ENCODE measurements at places on chromosomes 12 and 14.

GRCh38 chr12:1837541-1838204 lies 17.3 kb downstream of the LRTM2 start:
- no peak for DNase-seq

GRCh38 chr14:68513137-68513536 lies 279.7 kb downstream of the ZFP36L1 start:
- no peak for DNase-seq

DNA sequence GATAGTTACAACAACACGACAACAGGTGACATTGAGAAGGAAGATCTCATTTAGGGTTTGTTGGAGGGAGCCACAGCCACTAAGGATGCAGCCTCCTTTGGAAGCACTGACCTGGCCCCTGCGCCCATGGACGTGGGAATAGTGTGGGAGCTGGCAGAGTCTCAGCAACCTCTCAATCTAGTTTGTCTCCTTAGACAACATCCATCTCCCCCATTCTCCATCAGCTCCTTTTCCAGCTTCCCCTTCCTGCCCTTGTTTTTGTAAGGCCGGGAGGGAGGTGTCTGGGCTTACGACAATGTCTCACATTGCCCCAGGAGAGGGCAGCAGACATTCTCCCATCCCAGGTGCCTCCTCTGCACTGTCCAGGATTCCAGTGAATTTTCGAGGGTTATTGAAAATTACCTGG lies 170.2 kb upstream of the PZP start:
- no peak for DNase-seq

- DNase-seq, result no peak
Observed at GRCh38 chr12:49295082-49295936, at the start of gene PRPH. Gene PRPH (plus strand): TSS chr12:49295147. CDS start chr12:49295201, 54 bp downstream.

GRCh38 chr12:59036347-59036746 lies 116.0 kb upstream of the LRIG3 start:
- DNase-seq, result no peak

- DNase-seq, result no peak
Observed at GRCh38 chr12:29547864-29548263, 50.4 kb upstream of the OVCH1 start.

- no peak for DNase-seq
Observed at GRCh38 chr14:75315144-75315543, 36.5 kb downstream of the FOS start.

- no peak for DNase-seq
Observed at GRCh38 chr12:25248732-25249131, 2.0 kb downstream of the KRAS start.

- DNase-seq, result no peak
Observed at GRCh38 chr12:61896436-61896835, 363.8 kb upstream of the USP15 start.

- no peak for DNase-seq
Observed at GRCh38 chr12:126385785-126386184, 1320.5 kb downstream of the AACS start.

DNA sequence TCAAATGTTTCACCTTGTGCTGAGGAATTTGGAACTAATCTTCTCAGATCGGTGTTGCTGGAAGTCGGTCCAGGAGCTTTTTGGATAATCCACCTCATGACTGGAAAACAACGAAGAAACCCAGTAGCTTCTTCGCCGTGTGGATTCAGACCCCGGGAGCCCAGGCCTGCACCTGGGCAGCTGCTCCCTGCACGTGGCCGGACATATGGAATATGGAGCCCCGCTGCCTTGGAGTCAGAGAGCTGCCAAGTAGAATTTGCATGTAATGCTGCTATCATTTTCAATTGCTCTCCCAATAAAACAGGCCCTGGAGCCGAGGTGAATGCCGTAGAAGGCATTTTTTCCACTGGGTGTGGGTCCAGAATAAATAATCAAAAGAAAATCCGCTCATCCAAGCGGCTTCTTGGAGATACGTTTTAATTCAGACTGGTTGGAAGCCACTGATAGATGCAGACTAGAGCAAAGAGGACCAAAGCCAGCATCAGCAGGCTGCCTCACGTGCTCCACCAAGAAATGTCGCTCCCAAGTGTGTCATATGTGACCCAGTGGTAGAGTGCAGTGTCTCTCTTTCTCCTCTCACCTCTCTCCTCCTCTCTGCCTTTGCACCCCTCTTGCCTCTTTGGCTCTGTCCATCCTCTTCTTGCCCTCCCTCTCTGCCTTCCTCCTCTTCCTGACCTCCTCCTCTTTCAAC lies 115.3 kb downstream of the ZNF664 start:
- no peak for DNase-seq

GRCh38 chr12:106126441-106127337 lies 12.1 kb downstream of the NUAK1 start:
- no peak for DNase-seq

DNA sequence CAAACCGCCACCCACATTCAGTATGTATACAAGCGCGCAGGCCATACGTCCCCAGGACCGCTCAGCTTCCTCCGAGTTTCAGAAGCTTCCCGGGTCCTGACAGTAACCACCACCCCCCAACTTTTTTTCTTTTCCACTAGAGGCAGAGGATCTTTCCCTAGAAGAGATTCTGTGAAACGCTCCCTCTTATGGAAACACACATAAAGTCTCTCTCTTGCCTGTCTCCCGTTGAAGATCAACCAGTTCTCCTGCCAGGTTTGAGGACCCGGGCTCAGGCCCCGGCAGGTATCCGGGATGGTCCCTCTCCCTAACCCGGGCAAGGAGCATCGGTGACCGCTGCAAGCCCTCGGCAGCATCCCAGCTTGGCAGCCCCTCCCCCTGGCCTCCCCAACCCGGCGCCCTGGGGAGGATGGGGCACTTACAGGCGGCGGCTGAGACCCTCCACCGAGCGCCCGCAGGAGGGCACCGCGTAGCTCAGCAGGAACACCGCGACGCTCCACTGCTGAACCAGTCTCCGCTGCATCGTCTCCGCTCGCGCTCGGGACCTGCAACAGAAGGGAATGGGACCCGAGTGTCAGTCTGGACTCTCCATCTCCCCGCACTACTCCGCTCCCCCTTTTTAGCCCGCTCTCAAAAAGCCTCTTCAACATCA lies 3.4 kb downstream of the PTHLH start:
- DNase-seq, result no peak

DNA sequence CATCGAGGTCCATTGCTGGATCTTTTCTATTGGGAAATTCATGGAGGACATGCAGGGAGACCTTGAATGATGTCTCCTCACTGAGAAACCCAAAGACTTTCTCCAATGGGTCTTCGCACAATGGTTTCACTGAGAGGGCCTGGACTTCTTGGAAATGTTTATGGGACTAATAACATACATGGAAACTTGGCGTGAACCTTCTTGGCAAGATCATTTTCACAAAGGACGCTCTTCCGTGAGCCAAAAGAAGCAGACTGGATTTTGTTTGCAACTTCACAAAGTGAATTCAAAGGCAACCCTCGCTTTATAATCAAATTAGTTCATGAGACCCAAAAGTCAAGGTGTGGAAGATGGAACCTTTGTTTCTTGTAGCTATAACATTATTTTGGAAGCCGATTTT lies 154.4 kb downstream of the TMEM132C start:
- no peak for DNase-seq

DNA sequence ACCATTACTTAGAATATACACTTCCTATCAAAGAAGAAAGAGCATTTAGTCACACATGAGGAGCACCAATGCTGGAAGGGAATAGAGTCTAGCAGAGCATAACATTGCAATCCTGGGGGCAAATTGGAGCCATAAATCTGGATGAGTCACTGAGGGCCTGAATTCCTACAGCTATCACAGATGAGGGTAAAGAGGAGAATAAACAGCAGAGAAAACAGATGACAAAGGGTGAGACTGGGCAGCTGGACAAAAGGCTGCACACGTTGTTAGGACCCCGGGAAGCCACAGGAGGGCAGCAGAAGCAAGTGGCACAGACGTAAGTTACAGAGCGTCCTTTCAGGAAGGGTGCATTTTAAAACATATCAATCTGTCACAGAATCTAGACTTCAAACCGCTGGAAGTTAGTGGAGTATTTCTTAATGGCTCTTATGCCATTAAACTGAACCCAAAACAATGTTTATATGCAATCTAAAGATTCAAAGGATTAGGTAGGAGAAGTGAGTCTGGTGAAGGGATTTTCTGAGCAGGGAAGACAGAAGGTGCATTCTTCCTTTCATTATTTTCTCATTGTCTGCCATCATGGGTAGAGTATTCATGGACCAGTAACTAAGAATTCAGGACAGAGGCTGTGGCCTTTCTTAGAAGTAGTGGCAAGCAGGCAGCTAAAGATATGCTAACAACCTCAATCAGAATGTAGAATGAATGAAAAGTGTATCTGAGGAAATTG lies 159.8 kb upstream of the DAAM1 start:
- no peak for DNase-seq

DNA sequence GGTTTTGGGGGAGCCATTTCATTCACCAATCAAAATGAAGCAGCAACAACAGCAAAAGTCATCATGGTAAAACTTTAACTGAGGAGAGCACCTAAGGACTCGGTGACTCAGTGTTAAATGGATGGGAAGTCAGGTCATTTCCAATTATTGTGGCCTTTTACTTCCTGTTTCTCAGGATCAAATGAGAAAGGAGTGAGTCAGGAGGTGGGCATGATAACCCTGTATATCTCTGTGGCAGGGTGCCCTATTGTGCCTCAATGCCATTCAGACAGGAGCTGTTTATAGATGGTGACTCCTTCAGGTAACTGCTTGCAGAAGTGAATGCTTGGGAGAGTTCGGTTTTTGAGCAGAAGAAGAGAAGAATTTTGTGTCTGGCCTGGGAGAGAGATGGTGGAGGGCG lies 135.5 kb upstream of the CPM start:
- no peak for DNase-seq

DNA sequence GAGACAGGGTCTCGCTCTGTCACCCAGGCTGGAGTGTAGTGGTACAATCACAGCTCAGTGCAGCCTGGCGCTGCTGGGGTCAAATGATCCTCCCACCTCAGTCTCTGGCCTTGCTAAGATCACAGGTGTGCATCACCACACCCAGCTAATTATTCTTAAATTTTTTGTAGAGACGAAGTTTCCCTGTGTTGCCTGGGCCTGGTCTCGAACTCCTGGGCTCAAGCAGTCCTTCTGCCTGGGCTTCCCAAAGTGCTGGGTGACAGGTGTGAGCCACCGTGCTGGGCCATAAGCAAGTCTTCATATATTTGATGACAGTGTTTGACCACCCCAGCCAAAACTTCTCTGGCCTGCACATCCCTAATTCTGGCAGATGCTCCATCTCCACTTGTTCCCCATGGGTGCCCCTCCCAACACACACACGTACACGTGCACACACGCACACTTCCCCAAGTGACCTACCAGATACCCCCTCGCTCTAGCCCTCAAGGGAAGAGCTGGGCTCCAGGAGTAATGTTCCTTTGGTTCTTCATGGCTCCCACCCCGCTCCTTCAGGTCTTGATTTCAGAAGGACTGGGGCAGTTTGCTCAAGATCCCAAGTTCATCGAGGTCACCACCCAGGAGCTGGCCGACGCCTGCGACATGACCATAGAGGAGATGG lies 104.3 kb upstream of the FKBP4 start:
- DNase-seq, result no peak

GRCh38 chr12:105330931-105331804 lies 677 bp downstream of the C12orf75 start:
- DNase-seq, result peak; percentile 21

GRCh38 chr14:90517076-90517841 lies 120.4 kb downstream of the CALM1 start:
- no peak for DNase-seq

GRCh38 chr12:117967043-117967442 lies 1.7 kb downstream of the KSR2 start:
- no peak for DNase-seq

- no peak for DNase-seq
Observed at GRCh38 chr12:25023808-25024207, 74.9 kb upstream of the BCAT1 start.

- DNase-seq, result no peak
Observed at GRCh38 chr12:12564911-12565310, 2.2 kb upstream of the DUSP16 start.

DNA sequence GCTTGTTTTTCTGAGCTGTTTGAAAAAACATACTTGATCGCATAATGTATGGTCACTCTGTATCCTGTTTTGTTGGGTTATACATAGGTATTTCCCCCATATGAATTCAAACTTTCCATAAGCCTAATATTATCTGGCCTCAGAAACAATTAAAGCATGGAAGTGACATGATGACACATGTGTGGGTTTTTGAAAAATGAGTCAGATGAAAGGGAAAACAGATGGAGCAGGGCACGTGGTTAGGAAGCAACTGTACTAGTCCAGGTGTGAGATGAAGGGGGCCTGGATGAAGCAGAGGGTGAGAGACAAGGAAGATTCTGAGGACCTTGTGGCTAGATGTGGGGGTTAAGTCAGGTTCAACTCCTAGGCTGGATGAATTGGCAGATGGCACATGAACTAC lies 92.7 kb upstream of the DNM1L start:
- DNase-seq, result no peak

DNA sequence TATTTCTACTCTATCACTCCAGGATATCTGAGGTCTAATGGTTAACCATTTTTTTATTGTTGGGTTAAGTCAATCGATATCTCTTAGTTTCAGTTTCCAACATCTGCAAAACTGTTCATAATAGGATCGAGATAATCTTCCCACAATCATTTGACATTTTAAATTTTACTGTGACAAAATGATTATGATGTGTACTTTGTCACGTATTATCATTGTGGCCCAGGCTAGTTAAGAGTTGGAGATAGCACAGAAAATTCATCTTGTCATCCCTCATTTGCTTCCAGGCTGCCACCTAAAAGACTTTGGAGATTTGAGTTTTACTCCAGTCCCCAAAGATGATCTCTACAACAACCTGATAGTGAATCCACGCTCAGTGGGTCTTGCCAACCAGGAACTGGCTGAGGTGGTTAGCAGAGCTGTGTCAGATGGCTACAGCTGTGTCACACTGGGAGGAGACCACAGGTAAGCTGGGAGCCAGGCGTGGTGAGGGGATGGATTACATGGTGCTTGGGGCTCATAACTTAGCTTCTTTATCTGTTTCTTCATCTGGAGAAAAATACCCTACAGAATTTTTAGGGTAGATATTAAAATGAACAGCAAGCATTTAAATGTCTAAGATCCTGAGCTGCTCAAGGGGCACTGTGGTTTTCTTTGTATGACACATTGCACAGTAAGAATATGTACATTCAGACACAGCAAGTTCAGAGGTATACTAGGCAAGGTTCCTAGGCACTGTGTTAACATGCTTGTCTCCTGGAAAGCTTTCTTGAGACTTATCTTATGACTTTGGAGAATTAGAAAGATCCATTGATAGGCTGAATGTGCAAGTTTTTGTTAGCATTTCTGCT lies 22.4 kb downstream of the ARG2 start:
- DNase-seq, result no peak

All from activated T-cell treated with anti-CD3 and anti-CD28 coated beads for 4 hours (primary cell).